Common myeloid progenitor, CD34-positive (primary cell): ENCODE measurements at places on chromosomes 13 and 19.

DNA sequence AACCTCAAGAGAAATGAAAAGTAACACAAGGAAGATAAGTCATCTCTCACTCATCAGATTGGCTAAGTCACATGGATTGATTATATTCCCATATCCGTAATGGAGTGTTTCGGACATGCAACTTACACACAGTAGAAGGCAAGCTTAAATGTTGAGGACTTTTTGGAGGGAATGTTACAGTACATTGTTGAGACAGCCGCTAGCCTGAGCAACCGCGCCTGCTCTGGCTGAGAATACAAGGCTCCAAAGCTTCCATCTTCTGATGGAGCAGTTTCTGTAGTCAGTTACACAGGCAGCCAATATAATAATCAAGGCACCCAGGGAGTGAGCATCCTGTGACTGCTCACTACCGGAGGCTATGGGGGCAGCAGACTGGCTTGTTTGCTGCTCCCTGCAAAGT is 1.0 kb upstream of the CRYL1 start:
- no peaks in the 10 kb centered on the region for H3K36me3 ChIP-seq
- H3K4me1 ChIP-seq = peaks cover 21% of the 10 kb centered on the region
- no peak for DNase-seq
- peak overlapping the region; percentile 82 for H3K4me3 ChIP-seq
- H3K27ac ChIP-seq = no peak overlapping the region

DNA sequence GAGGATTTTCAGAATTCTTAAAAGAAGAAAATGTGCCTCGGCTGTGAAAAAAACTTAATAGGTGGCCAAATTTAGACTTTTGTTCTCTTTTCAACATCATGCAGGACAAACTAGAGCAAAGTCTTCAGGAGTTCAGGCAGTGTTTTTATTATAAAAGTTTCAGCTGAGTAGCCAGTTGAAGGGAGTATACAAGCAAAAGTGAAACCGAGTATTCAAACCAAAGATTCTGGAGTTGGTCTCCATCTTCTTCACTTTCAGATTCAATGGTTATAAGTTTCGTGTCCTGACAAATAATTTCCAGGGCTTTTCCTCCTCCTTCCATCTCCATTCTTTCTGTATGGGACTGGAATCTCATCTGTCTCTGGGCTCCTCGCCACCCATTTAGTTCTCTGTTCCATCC is 379.7 kb downstream of the GPC5 start:
- H3K27me3 ChIP-seq = no peaks in the 10 kb centered on the region
- H3K4me1 ChIP-seq = no peaks in the 10 kb centered on the region
- DNase-seq = no peak
- H3K36me3 ChIP-seq = no peaks in the 10 kb centered on the region
- H3K27ac ChIP-seq = peak overlapping the region; percentile 22

DNA sequence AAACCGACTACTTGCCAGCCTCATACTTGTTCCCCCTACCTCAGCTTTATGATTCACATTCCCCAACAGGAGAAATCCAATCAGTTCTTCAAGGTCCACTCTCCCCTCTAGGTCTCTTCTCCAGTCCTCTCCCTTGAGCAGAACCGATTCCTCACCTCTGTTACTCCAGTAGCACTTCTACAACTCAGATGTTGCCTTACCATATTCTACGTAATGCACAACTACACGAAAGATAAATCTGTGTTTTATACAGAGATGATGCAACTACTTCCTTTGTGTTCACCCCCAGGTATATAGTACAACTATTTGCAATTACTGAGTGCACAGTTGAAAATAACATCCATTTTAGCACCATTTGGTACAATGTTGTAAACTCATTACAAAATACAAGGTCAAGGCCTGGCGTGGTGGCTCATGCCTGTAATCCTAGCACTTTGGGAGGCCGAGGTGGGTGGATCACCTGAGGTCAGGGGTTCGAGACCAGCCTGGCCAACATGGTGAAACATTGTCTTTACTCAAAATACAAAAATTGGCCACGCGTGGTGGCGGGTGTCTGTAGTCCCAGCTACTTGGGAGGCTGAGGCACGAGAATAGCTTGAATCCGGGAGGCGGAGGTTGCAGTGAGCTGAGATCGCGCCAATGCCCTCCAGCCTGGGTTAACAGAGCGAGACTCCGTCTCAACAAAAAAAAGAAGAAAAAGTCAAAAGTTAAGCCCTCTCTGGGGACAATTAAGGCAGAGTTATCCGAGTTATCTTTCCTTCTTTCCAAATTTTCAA is 2.8 kb upstream of the WBP4 start:
- no peak for DNase-seq
- H3K27me3 ChIP-seq = no peaks in the 10 kb centered on the region
- H3K27ac ChIP-seq = peak overlapping the region; percentile 79
- H3K36me3 ChIP-seq = no peaks in the 10 kb centered on the region
- H3K4me3 ChIP-seq = peak overlapping the region; percentile 94

DNA sequence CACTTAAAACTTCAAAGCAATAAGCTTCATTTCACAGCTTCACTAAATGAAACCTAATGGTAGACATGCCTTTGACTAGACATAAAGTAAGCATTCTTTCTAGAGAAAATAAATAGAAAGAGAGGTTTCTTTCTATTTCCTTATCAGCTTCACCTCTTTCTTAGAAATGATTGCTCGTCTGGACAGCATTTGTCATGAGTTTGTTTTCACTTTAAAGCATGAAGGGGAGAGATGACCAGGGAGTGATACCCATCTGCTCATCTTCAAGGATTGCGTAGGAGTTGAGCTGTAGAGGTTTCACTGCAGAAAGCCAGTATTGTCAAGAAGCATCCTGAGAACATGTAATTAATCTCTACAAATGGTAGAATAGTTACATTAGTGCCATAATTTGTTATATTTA is 61.3 kb downstream of the COL4A2 start:
- no peak overlapping the region for H3K4me3 ChIP-seq
- DNase-seq = no peak
- H3K27ac ChIP-seq = no peak overlapping the region
- H3K27me3 ChIP-seq = peaks cover 13% of the 10 kb centered on the region
- no peaks in the 10 kb centered on the region for H3K36me3 ChIP-seq
- no peaks in the 10 kb centered on the region for H3K4me1 ChIP-seq

GRCh38 chr19:51096473-51097165 is 11.6 kb downstream of the CTU1 start:
- H3K4me1 ChIP-seq = no peaks in the 10 kb centered on the region
- DNase-seq = peak; percentile 20
- H3K4me3 ChIP-seq = no peak overlapping the region
- H3K36me3 ChIP-seq = peaks cover 29% of the 10 kb centered on the region

DNA sequence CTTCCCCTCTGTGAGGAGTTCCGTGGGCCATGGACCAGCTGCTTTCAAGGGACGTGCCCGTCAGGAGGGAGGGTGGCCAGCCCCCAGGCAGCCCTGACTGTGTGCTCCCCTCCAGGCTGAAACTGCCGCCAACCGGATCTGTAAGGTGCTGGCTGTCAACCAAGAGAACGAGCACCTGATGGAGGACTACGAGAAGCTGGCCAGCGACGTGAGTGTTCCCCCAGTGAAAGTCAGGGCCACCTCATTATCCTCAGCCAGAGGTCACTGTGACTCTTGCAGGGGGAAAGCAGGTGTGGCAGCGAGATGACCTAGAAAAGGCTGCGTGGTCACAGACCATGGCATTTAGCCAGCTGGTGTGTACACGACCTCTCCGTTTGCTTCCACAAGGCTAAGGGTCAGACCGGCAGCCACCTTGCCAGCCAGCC is 29.9 kb downstream of the CAPN12 start:
- H3K27ac ChIP-seq = no peak overlapping the region
- no peak overlapping the region for H3K4me3 ChIP-seq
- H3K36me3 ChIP-seq = peaks cover 58% of the 10 kb centered on the region
- H3K27me3 ChIP-seq = no peaks in the 10 kb centered on the region
- no peaks in the 10 kb centered on the region for H3K4me1 ChIP-seq
